ENCODE measurements at places on chromosomes 11 and 22.

DNA sequence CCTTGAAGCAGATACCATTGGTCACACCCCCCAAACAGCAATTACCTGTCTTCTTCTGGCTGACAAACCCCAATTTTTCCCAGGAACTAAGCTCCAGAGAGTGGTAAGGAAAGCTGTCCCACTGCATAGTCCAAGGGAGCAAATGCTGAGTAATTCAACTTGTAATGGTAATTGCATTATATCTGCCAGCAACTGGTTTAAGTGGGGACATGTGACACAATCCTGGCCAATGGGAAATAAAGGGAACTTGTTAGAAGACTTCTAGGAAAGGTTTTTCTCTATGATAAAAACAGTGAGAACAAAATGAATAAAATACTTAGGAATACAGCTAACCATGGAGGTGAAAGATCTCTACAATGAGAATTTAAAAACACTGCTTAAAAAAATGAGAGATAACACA is 9.5 kb upstream of the ISX start:
- DNase-seq, result no peak

- no peak for DNase-seq
Measured at GRCh38 chr22:24894220-24894975, 52.1 kb downstream of the LHFPL7 start.

DNA sequence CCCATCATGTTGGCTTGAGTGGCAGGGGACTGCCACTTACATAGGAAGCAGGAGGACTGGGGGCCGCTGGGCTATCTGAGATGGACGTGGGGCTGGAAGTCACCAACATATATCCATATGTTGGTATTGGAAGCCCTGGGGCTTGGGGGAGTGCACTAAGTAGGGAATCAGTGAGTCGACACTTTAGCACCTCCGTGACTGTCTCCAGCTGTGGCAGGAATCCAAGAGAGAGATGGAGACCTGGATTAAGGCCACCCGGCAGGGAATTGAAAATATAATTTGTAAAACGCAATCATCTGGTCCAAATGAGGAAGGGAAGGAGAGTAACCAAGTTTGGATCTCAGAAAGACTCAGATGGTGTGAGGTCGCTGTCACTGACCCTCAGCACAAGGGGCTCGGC is 68.4 kb downstream of the ELFN2 start:
- DNase-seq, result no peak

DNA sequence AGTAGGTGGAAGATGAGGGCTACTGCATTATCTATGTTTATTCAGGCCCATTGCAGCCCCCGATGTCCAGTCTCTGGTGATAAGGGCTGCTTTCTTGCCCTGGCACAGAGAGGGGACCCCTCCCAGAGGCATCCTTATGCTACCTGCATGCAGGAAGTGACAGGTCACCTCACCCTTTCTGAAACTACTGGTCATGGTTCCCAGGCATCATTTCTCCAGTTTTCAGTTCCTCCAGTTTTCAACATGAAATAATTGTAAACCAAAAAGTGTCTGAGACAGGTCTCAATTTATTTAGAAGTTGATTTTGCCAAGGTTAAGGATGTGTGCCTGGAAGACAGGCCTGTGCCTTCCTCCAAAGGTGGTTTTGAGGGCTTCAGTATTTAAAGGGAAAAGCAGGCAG is 57.0 kb downstream of the CTTN start:
- DNase-seq, result no peak

- no peak for DNase-seq
Measured at GRCh38 chr11:60763692-60764369, 7.2 kb downstream of the MS4A15 start.

DNA sequence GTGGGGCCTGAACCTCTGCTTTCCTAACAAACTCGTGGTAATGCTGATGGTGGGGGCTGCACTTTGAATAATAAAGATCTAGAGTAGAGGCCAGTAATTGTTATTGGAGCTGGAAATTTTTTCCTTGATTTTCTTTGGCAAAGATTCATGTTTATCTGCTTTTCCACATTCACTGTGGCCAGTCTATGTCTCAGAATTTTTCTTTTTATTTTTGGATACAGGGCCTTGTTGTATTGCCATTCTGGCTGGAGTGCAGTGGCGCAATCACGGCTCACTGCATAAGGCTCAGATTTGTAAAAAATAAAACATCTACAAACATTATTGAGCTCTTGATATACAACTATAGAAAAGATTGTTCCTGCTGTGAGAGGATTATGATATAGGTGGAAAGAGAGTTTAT is 1.6 kb downstream of the TMEM135 start:
- no peak for DNase-seq

GRCh38 chr11:70371241-70371640 is 27.1 kb upstream of the CTTN start:
- DNase-seq, result no peak

GRCh38 chr22:21104126-21104691 is 58.5 kb downstream of the LRRC74B start:
- no peak for DNase-seq

DNA sequence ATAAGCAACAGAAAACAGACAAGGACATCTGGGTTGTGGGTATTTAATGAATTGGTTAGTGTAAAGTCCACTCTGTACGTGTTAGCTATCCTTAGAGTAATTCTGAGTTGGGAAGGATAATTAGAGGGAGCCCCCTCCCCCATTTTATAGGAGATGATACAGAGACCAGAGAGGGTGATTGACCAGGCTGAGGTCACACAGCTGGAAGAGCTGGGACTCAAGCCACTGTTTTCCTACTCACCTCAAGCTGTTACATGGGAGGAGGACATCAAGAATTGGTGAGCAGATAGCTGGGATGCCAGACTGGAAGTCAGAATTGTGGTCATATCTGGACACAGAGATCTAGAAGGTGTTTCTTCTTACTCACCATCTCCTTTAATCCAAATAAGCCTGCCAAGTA is 8.7 kb upstream of the NPTXR start:
- DNase-seq, result no peak

- peak; percentile 54 for DNase-seq
Measured at GRCh38 chr22:34950489-34950888, 115.5 kb upstream of the ISX start.

DNA sequence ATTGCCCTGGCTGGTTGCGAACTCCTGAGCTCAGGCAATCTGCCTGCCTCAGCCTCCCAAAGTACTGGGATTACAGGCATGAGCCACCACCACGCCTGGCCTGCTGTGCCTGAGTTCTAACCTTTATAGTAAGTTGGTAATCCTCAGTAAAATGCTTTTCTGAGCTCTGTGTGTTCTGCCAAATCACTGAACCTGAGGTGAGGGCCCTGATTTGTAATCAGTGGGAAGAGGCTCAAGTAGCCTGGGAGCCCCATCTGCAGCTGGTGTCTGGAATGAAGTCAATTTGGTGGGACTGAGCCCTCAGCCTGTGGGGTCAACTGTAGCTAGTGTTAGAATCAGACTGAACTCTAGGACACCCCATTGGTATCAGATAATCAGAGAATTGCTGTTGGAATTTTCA is 72.6 kb upstream of the PARVG start:
- no peak for DNase-seq

DNA sequence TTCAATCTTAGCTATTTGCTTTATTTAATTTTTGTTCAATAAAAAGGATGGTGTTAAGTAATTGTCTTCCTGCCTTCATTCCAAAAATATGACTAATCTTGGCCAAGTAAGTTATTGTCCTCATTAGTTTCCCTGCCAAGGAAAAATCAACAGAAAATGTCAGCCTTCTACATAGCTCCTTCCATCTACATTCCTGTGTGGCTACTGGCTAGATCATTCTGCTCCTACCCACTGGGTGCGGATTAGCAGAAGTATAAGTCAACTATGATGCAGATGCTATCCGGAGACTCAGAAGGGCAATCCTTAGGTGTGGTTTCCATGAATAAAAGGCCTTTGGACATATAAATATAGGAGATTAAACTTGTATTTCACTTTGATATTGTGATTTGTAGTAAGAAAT is 154.4 kb downstream of the SBF2 start:
- DNase-seq, result no peak

- DNase-seq, result no peak
Measured at GRCh38 chr11:58726737-58727414, 4.9 kb downstream of the GLYAT start.

DNA sequence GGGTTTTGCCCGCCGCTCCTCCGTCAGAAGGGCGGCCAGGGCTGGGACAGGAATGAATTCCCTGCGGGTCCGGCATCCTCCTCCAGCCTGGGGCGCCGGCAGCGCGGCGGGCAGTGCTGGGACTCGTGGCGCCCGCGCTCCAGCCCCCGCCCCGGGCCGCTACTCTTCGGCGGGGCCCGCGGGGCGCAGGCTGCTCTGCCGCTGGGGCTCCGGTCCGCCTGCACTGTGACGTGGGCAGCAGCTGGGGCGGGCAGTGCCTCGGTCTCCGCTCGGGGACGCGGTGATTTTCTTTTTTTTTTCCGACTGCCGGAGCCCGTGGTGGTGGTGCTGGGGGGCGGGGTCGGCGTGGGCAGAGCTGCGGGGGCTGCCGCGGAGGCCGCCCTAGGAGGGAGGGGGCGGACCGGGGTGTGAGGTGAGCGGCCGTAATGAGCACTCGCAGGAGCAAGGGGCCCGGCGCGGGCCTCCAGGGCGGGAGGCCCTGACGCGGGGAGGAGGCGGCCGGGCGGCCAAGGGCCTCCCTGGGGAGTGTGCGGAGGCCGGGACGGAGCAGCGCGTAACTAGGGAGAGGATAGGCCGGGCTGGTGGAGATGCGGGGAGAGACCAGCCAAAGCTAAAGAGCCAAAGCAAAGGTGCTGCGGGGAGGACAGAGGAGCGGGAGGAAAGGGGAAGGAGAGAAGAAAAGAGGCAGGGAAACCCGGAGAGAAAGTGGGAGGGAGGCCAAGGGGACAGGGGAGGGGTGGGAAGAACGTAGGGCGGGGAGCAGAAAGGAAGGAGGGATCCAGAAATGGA is 73.3 kb upstream of the ZBED5 start:
- peak; percentile 68 for DNase-seq

DNA sequence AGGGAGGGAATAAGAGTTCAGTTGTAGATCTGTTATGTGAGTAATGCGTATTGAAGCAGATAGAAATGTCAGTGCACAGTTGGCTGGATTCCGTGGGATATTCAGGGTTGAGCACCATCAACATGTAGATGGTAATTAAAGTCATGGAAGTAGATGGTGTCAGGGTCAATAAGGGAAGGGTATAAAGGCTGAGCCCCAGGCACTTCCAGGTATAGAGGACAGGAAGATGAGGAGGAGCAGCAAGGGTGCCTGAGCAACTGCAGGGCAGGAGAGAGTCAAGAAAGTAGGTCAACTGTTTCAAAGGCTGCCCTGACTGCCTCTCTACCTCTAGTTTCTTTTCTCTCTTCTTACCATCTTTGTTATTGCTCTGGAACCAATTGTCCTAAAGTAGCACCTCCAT is 85.9 kb downstream of the MICAL2 start:
- DNase-seq, result no peak
